Esophagus muscularis mucosa (tissue), 4 donors: ENCODE measurements at places on chromosomes 3 and 15. TPM values are rescaled to one million over a fixed set of nuclear protein-coding genes. Genes with fewer than 3 reads are reported as not detected.

The GOLGA8K gene
- total RNA-seq, result not detected

The SCG5 gene
- total RNA-seq, result 6.6 TPM

The KLF15 gene
- 84.3 TPM for total RNA-seq

The EBLN2 gene
- total RNA-seq, result 2.1 TPM

The RBSN gene
- total RNA-seq, result 31.6 TPM

The KPNA4 gene
- 60.6 TPM for total RNA-seq

The CNTN3 gene
- 1.2 TPM for total RNA-seq

The DPH6 gene
- 8.9 TPM for total RNA-seq

The NEK10 gene
- total RNA-seq, result 0.58 TPM

The TRIM59 gene
- total RNA-seq, result 2.2 TPM

The ATP10A gene
- total RNA-seq, result 39.5 TPM

The REC114 gene
- total RNA-seq, result not detected

The CCR9 gene
- 0.17 TPM for total RNA-seq

The CCNDBP1 gene
- 44.9 TPM for total RNA-seq

DNA sequence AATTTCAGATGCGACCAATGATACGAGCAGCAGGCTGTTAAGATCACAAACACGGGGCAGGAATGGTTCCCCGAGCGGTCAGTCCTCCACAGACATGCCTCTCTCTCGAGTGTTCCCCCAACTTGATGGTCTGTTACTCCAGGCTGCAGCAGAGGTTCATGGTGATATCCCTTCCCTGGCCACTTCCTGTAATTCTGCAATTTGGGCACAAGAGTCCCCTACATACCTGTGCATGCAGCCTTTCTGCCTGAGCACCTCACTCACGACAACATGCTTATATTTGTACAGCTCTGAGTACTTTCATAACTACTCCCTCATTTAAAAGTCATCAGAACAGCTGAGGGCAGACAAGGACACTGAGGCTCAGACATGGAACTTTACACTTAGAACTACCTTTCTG is 408.1 kb upstream of the NR2F2 start:
- H3K4me3 ChIP-seq, result no peak overlapping the region
- DNase-seq, result no peak
- no peaks in the 10 kb centered on the region for H3K36me3 ChIP-seq
- no peak overlapping the region for H3K27ac ChIP-seq

DNA sequence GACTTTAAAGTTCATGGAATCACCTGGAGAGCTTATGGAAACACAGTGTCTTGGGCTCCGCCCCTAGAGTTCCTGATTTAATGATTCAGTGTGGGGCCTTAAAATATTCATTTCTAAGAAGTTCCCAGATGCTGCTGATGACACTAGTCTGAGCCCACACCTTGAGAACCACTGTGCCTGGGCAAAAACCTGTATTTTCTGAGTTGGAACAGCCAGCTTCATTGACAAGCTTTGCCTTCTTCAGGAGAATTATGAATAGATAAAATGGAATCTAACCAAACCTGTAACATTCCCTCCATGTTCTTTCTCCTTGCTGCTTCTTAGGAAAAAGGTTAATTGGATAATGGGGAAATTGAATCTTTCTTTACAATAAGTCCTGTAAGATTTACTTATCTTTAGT is 490.7 kb downstream of the DIPK2A start:
- no peak overlapping the region for H3K4me3 ChIP-seq
- H3K36me3 ChIP-seq, result no peaks in the 10 kb centered on the region
- no peaks in the 10 kb centered on the region for H3K4me1 ChIP-seq
- no peaks in the 10 kb centered on the region for H3K27me3 ChIP-seq
- no peak for DNase-seq

- peak within 1 kb of the TSS; percentile 65 for H3K4me3 ChIP-seq
- H3K36me3 ChIP-seq, result no peaks in the 10 kb centered on the region
- peak within 1 kb of the TSS; percentile 78 for H3K27ac ChIP-seq
- H3K4me1 ChIP-seq, result no peaks in the 10 kb centered on the region
- no peaks in the 10 kb centered on the region for H3K27me3 ChIP-seq
- no peak for DNase-seq
Measured at GRCh38 chr3:30894521-30895251, at the start of gene GADL1. TSS of gene GADL1 (minus strand) at chr3:30894661. CDS start at chr3:30894614, 47 bp downstream.

- H3K27ac ChIP-seq, result no peak overlapping the region
- H3K36me3 ChIP-seq, result no peaks in the 10 kb centered on the region
- H3K27me3 ChIP-seq, result no peaks in the 10 kb centered on the region
- H3K4me1 ChIP-seq, result no peaks in the 10 kb centered on the region
Measured at GRCh38 chr3:46733026-46733800, 15.5 kb upstream of the PRSS50 start.

DNA sequence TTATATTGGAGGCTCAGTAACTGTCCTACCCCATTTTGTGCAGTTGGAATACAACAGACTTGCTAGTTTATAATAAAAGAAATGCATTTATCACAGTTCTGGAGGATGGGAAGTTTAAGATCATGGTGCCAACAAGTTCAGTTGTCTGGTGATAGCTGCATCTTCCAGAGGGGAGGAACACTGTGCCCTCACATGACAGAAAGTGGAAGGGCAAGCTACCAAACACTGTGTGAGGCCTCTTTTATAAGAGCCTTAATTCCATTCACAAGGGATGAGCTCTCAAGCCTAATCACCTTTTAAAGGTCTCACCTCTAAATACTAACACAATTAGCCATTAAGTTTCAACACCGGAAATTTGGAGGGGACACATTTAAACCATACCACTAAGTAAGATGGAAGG is 1073.9 kb downstream of the PLOD2 start:
- no peaks in the 10 kb centered on the region for H3K27me3 ChIP-seq
- no peak overlapping the region for H3K4me3 ChIP-seq
- H3K4me1 ChIP-seq, result no peaks in the 10 kb centered on the region
- H3K27ac ChIP-seq, result no peak overlapping the region

- H3K4me1 ChIP-seq, result no peaks in the 10 kb centered on the region
- no peak overlapping the region for H3K4me3 ChIP-seq
- H3K27me3 ChIP-seq, result no peaks in the 10 kb centered on the region
Measured at GRCh38 chr3:31065765-31066164, 171.3 kb upstream of the GADL1 start.

GRCh38 chr3:46923559-46924350 is 46.2 kb downstream of the PTH1R start:
- no peaks in the 10 kb centered on the region for H3K27me3 ChIP-seq
- DNase-seq, result no peak
- no peak overlapping the region for H3K4me3 ChIP-seq
- peaks cover 77% of the 10 kb centered on the region for H3K36me3 ChIP-seq
- H3K4me1 ChIP-seq, result peaks cover 56% of the 10 kb centered on the region

GRCh38 chr15:38058596-38059075 is 124.2 kb downstream of the TMCO5A start:
- H3K27ac ChIP-seq, result no peak overlapping the region
- no peaks in the 10 kb centered on the region for H3K27me3 ChIP-seq
- no peak for DNase-seq
- no peaks in the 10 kb centered on the region for H3K4me1 ChIP-seq
- no peak overlapping the region for H3K4me3 ChIP-seq
- no peaks in the 10 kb centered on the region for H3K36me3 ChIP-seq

GRCh38 chr3:156816091-156816793 is 9.9 kb upstream of the LEKR1 start:
- no peak for DNase-seq
- peak overlapping the region; percentile 72 for H3K4me3 ChIP-seq
- peak overlapping the region; percentile 79 for H3K27ac ChIP-seq
- H3K4me1 ChIP-seq, result peaks cover 20% of the 10 kb centered on the region
- H3K27me3 ChIP-seq, result no peaks in the 10 kb centered on the region

DNA sequence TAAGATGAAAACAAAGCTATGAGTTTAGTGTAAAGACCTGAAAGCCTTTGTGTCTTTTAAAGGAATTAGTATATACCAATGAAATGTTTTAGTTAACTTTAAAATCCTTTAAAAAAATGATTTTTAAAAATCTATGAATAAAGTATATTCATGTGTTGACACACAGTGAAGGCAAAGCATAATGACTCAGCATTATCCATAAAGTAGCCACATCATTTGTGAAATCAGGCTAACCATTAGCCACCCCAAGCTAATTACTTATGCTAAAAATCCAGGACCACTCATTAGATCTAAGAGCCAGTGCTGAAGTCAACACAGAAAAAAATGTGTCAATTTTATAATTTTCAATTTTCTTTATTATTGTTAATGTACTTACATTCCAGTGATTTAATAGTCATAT is 310.2 kb downstream of the TBC1D5 start:
- no peak for DNase-seq
- H3K36me3 ChIP-seq, result no peaks in the 10 kb centered on the region
- no peak overlapping the region for H3K4me3 ChIP-seq
- H3K27ac ChIP-seq, result no peak overlapping the region
- peaks cover 17% of the 10 kb centered on the region for H3K4me1 ChIP-seq

DNA sequence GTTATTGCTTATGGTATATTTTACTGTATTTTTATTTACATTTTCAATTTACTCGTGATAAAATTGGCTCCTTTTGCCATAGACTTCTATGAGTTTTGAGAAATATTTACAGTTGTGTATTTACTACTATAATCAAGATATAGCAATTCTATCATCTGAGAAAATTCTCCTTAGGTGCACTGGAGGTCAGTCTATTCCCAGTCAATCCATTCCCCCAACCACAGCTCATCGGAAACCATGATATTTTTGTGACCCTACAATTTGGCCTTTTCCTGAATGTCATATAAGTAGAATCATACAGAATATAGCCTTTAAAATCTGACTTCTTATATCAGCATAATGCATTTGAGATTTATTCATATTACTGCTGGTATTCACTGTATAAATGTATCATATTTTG is 114.7 kb upstream of the LRTM1 start:
- DNase-seq, result no peak
- H3K27ac ChIP-seq, result no peak overlapping the region
- no peaks in the 10 kb centered on the region for H3K4me1 ChIP-seq
- no peak overlapping the region for H3K4me3 ChIP-seq
- H3K36me3 ChIP-seq, result no peaks in the 10 kb centered on the region
- no peaks in the 10 kb centered on the region for H3K27me3 ChIP-seq

DNA sequence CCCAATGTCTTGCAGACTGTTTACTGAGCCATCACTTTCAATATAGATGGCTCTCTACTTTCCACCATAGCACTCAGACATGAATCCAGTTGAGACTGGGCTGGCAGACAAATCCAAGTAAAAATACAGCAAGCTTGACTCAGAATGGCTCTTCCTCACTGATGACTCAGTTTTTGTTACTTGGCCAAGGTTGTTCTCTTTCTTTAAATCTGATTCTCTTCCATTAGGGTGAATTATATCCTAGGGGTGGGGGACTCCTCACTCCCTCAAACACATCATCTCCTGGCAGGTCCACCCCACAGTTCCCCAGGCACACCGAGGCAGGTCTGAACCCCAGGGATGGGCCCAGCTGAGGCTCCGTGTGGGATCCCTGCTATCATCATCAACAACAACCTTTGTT is 157.9 kb downstream of the MEX3B start:
- H3K4me1 ChIP-seq, result peaks cover 7% of the 10 kb centered on the region
- H3K27me3 ChIP-seq, result no peaks in the 10 kb centered on the region
- no peak overlapping the region for H3K4me3 ChIP-seq
- H3K36me3 ChIP-seq, result no peaks in the 10 kb centered on the region
- H3K27ac ChIP-seq, result no peak overlapping the region

GRCh38 chr3:120299403-120299802 is 14.4 kb upstream of the GPR156 start:
- no peak overlapping the region for H3K4me3 ChIP-seq
- H3K27me3 ChIP-seq, result no peaks in the 10 kb centered on the region
- no peaks in the 10 kb centered on the region for H3K36me3 ChIP-seq
- no peak for DNase-seq

GRCh38 chr15:60757831-60758570 is 279.1 kb upstream of the ICE2 start:
- H3K4me1 ChIP-seq, result peaks cover 16% of the 10 kb centered on the region
- no peak overlapping the region for H3K4me3 ChIP-seq
- DNase-seq, result no peak
- H3K36me3 ChIP-seq, result no peaks in the 10 kb centered on the region
- no peak overlapping the region for H3K27ac ChIP-seq
- H3K27me3 ChIP-seq, result no peaks in the 10 kb centered on the region

DNA sequence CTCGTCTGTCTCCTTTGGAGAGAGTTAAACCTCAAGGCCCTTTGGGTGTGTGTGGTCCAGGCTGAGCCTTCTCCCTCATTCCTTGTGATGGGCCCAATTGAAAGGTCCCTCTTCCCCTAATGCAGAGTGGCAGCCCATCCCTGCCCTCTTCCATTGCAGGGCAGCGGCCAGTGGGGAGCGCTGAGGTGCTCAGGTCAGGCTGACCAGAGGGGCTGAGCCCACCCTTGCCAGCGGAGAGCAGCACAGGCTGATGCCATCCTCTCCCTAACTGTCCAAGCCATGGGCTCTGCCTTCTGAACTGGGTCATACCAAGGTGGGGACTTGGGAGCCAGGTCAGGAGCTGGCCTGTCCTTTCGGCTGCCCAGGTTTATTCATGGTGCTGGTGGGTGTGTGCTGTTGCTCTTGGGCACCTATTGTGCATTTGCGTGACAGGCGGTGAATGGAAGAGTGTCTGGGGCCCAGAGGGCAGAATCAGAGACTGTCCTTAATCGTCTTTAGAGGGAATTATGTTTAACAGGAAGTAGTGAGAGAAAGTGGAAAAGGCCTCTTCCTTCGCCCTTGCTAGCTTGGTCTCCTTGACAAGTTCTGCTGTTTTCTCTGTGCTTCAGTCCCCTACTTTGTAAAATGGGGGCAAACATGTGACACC is 96.9 kb downstream of the VGLL4 start:
- no peaks in the 10 kb centered on the region for H3K36me3 ChIP-seq
- H3K4me1 ChIP-seq, result peaks cover 18% of the 10 kb centered on the region
- no peak overlapping the region for H3K4me3 ChIP-seq
- no peak overlapping the region for H3K27ac ChIP-seq
- DNase-seq, result no peak

DNA sequence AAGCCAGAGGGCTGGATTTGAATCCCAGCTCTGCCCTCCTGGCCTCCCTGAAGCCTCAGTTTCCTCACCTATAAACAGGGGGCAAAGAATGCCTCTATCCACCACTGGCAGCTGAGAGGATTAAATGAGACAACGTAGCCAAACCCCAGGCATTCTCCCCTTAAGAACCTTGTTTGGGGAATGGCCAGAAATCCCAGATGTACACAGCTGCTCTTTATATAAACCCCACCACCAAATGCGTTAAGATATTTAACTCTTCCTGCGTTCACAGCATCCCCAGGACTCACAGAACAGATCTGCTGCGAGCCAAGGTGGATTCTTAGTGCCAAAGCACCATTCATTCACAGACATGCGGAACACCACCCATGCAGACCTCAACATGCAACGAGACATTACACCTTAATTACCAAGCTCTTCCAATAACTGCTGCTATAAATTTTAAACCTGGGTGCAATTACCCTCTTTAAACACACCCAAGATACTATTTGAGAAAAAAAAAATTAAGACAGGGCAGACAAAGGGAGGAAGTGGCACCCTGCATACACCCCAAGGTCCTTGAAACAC is 5.2 kb downstream of the TLE3 start:
- peaks cover 90% of the 10 kb centered on the region for H3K4me1 ChIP-seq
- H3K27ac ChIP-seq, result peak overlapping the region; percentile 92
- H3K4me3 ChIP-seq, result no peak overlapping the region
- no peak for DNase-seq
- H3K36me3 ChIP-seq, result peaks cover 13% of the 10 kb centered on the region

- H3K27me3 ChIP-seq, result no peaks in the 10 kb centered on the region
- no peaks in the 10 kb centered on the region for H3K4me1 ChIP-seq
- H3K36me3 ChIP-seq, result no peaks in the 10 kb centered on the region
- no peak overlapping the region for H3K4me3 ChIP-seq
- DNase-seq, result no peak
Measured at GRCh38 chr3:78140866-78141265, 1101.0 kb downstream of the ROBO2 start.
